ENCODE measurements at places on chromosomes 11 and 22.

GRCh38 chr22:28939932-28940331, 56.6 kb downstream of the ZNRF3 start:
- no peak for DNase-seq

DNA sequence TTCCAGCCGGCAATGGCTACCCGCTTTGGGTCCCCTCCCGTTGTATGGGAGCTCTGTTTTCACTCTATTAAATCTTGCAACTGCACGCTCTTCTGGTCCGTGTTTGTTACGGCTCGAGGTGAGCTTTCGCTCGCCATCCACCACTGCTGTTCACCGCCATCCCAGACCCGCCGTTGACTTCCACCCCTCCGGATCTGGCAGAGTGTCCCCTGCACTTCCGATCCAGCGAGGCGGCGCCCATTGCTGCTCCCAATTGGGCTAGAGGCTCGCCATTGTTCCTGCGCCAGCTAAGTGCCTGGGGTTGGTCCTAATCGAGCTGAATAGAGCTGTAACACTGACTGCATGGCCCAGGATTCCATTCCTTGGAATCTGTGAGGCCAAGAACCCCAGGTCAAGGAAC, 359.9 kb downstream of the CTTN start:
- DNase-seq: no peak

DNA sequence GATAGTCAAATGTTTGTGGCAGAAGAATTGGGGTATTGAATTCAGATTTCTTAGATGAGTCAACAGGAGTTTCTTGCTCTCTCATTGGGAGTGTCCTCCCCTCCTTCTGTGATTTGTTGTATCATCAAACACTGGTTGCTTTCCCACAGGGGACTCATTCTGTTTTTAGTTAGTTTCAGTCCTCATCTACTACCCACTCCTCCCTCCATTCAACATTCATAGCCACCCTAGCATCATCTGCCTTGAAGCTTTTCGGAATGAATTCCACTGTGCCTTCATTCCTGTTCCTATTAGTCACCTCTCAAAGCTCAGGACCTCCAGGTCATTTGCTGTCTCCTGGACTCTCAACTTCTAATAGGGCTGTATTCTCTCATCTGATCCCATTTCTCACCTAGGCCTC, 31.5 kb upstream of the RAB38 start:
- DNase-seq: no peak

DNA sequence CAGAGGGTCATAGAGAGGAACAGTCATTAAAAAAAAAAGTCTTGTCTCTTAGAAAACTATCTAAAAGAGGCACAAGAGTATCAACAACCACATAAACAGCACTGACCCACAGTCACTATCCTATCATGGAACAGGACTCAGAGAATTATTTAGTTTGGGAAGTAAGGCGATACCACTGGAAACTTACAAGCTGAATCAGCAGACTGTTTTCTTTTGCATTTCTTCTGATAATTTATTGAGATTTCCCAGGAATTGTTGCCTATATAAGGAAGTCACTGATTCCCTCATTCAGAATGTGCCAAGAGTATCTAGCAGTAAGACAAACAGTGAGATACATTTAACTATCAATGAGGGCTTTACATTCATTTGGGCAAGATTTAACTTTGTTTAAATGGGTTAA, 304.1 kb downstream of the GUCY1A2 start:
- no peak for DNase-seq

DNA sequence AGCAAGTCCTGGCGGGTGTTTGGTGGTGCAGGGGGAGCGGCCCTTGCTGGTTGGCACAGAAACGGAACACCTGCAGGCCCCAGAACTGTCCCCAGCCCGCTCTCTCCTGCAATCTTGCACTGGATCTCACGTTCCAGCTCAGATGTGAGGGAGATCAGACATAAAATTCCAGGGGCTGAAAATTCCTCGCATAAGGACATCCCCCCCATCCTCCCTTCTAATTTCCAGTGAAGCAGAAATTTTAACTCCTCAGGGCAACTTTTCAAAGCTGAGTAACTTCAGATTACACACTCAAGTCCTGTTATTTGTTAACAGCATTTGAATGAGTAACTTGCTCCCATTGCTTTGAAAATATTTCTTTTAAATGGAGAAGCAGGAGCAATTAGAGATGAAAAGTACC, 40.3 kb upstream of the RASSF10 start:
- DNase-seq: no peak

GRCh38 chr11:7967826-7968225, 2.6 kb upstream of the NLRP10 start:
- DNase-seq: no peak

GRCh38 chr11:112795911-112796649, 165.1 kb upstream of the NCAM1 start:
- no peak for DNase-seq

DNA sequence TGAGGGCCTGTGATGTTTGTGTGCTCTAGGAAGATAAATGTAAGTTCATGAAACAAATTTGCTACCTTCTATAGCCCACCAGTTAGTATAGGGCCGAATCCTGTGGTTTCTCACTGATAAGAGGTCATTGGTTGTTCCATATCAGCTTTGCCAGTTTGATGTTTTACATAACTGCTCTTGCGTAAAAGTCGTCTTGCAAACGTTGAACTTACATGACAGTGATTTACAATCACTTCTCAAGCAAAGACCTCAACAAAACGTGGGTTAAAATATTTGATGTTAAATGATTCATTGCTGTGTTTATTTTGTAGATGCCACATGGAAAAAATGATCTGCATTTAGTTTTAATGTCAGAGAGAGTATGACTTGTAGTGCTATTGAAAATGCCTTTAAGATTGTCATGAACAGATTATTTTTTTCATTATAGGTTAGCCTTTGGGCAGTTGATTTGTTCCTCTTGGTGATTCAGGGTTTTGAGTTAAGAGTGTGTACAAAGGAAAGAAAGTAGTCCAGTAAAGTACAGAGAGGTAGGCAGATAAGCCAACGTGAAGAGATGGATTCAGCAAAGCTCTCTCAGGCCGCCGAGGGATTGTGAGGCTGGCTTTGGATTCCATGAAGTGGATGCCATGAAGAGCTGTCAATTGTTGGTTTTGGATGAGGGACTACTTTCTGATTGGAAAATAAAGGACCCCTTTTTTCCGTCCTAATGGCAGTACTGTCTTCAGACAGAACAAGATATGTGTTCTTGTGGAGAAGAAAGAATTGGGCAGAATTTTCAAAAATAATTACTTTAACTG, 2.6 kb downstream of the EWSR1 start:
- DNase-seq: no peak

GRCh38 chr22:45817745-45818423, 146.2 kb downstream of the ATXN10 start:
- no peak for DNase-seq

GRCh38 chr11:109043315-109043714, 378.4 kb downstream of the DDX10 start:
- DNase-seq: no peak

DNA sequence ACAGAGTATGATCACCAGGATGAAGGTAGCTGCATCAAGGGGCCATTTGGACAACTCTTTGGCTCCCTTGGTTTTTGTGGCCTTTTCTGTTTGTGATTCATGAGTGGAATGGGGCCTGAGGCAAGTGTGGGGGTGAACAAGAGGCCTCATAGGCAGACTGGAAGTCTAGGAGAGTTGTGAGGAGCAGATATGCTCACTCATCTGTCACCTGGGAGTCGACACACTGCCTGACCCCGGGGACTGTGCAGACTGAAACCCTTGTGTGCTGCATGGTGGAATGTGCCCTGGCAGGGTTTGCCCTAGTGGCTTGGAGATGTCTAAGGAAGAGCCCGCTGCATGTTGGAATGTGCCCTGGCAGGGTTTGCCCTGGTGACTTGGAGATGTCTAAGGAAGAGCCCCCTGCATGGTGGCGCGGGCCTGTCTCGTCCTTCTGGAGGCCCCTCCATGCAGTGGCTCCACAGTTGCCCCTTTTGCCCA, 60.0 kb downstream of the MED15 start:
- DNase-seq: no peak

DNA sequence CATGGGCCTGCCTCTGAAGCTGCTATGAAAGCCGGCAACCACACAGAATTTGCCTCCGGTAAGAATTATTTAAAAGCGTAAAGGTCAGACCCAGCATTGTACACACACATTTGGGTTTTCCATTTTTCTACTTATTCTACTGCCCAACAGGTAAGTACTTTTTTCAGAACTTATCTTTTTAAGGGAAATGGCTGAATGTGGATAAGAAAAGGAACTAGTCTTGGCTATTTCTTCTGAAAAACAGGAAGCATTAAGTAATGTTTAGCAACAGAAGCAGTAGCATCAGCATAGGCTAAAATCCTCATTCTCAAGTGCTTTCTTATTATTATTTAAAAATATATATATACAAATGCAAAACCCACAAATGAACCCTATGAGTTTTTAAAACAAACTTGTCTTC, 103.1 kb downstream of the MPPED2 start:
- no peak for DNase-seq

DNA sequence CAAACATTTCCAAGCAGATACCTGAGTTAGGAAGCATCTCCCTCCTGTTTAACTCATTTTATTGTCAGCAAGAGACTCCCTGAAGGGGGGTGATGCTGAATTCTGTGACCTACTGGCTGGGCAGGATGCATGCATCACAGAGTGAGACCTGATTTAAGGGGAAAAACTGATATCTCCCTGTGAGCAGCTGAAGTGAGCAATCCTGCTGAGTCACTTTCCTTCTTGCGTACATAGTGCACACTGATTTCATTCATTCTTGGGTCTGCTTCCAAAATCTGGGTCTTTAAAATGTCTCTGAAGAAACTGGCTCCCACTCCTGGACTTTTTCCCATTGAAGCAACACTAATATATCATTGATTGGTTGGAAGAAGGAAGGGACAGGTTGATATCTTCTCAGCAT, 23.3 kb downstream of the P4HA3 start:
- no peak for DNase-seq

- no peak for DNase-seq
Observed at GRCh38 chr11:102459393-102459792, 6.8 kb upstream of the TMEM123 start.

DNA sequence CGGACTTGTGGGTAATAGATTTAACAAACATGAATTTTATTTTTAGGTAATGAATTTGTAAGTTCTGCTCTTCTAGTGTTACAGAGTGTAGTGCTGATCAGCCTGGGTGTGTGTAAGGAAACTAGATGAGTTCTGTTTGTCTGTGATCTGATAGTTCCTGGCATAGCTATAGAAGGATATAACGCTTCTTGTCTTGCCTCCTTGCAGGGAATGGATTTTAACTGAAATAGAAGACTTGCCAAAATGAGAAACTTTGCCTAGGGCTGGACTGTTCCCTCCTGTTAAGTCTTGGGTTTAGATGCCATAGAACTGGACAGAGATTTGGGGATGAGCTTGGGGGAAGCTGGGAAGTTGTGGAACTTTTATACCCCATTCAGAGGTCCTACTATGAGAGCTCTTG, 11.6 kb downstream of the CCDC81 start:
- DNase-seq: no peak

DNA sequence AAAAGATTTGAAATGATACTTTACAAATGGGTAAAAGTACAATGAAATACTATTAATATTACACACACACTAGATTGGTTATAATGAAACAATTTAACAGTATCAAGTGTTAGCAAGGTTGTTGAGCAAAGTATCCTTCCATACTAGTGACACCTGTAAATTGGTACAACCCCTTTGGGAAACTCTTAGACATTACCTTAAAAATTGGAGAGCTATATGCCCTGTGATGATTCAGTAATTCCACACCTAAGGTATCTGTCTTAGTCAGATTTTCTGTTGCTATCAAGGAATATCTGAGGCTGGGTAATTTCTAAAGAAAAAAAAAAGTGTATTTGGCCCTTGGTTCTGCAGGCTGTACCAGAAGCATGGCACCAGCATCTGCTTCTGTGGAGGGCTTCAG, 7.4 kb upstream of the GDPD4 start:
- DNase-seq: no peak

- no peak for DNase-seq
Observed at GRCh38 chr22:49010901-49011300, 816.8 kb downstream of the BRD1 start.

GRCh38 chr11:100687054-100687629, at the start of gene ARHGAP42:
Gene ARHGAP42, plus strand, starts transcription at chr11:100687288. Its CDS starts 391 bp downstream, at chr11:100687679.
- peak; percentile 90 for DNase-seq

- DNase-seq: no peak
Observed at GRCh38 chr11:78168539-78169477, 19.6 kb downstream of the KCTD21 start.

DNA sequence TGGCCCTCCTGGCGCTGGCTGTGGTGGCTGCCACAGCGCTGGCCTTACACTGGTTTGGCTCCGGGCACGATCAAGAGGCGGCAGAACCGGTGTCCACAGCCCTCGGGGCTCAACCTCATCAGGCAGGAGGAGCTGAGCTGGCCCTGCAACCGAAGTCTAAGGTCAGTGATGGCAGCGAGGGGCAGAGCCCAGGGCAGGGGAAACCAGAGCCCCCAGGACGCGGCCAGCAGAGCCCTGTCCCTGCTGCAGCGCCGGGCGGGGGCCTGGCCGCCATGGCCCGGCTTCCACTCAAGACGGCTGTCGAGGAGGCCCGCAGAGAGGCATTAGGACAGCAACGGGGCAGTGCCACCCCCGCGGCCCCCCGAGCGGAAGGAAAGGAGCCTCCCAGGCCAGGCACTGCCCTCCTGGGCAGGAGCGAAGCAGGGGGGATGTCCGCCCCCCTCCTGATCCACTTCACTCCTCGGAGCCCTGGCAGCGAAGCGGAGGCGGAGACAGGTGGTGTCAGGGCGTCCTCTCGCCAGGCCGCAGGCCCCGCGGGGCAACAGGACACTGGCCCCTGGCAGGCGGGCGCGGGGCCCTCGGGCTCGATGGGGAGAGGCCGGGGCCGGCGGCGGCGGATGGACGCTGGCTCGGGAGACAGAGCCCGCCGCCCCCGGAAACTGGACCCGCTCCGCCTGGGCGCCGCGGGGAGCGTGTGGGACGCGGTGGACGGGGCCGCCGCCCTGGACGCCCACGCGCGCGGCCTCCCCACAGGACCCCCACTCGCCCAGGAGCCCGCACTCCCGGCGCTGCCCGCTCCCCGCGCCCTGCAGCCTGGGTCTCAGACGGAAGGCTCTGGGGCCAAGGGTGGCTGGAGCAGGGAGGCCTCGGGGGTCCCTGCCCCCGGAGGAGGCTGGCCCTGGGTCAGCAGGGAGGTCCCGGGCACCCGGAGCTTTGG, 895 bp downstream of the KLHDC7B start:
- DNase-seq: no peak

- no peak for DNase-seq
Observed at GRCh38 chr11:5846701-5847100, 5.0 kb upstream of the OR52E6 start.

Data from GM06990 (cell line).